ENCODE measurements at places on chromosomes 2 and 18. TPM values are rescaled to one million over a fixed set of nuclear protein-coding genes. Genes with fewer than 3 reads are reported as not detected.

HOXD11 gene
- not detected for total RNA-seq

OR6B2 gene
- total RNA-seq = not detected

DNA sequence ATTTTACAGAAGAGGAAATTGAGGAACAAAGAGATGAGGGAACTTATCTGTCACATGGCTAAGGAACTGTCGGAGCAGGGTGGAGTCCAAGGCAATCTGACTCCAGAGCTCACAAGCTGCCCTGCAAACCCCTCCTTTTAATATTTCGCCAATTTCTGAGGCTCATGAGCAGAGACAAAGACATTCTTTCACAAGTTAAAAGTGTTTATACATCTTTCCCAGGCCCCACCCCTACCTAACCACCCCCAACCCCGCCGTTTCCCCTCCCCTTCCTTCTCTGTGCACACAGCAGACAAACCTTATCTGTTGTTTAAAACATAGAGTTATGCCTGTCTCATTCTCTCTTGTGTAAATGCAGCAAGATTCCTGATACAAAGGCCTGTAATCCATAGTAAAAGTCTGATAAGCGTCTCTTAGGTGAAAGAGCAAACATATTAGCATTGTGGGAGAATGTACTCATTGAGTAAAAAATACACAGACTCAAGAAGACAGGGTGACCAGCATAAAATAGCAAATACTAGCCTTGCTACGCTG, 44.3 kb downstream of the EPHA4 start:
- no peak overlapping the region for H3K27ac ChIP-seq
- no peaks in the 10 kb centered on the region for H3K27me3 ChIP-seq
- no peak for DNase-seq
- H3K4me3 ChIP-seq = no peak overlapping the region

CCDC178 gene
- 0.19 TPM for total RNA-seq

ARHGAP15 gene
- total RNA-seq = not detected

All from MCF 10A (cell line).